ENCODE measurements at places on chromosomes 1 and 21.

DNA sequence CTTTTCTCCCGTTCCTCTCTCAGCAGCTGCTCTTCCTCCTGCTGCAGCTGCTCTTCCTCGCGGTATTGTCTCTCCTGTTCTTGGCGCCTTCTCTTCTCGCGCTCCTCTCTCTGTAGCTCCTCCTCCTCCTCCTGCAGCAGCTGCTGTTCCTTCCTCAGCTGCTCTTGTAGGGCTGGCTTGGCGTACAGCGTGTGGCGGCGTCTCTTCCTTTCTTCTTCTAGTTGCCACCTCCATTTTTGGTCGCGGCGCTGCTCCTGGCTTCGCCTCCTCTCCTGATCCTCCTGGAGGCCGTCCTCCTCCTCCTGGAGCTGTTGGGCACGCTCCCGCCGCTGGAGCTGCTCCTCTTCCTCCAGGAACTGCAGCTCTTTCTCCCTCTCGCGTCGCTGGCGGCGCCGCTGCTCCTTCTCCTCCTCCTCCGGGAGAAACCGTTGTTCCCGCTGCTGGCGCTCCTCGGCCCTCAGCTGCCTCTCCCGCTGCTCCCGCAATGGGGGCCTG, 4.8 kb downstream of the TCHH start:
- DNase-seq = peak; percentile 16

DNA sequence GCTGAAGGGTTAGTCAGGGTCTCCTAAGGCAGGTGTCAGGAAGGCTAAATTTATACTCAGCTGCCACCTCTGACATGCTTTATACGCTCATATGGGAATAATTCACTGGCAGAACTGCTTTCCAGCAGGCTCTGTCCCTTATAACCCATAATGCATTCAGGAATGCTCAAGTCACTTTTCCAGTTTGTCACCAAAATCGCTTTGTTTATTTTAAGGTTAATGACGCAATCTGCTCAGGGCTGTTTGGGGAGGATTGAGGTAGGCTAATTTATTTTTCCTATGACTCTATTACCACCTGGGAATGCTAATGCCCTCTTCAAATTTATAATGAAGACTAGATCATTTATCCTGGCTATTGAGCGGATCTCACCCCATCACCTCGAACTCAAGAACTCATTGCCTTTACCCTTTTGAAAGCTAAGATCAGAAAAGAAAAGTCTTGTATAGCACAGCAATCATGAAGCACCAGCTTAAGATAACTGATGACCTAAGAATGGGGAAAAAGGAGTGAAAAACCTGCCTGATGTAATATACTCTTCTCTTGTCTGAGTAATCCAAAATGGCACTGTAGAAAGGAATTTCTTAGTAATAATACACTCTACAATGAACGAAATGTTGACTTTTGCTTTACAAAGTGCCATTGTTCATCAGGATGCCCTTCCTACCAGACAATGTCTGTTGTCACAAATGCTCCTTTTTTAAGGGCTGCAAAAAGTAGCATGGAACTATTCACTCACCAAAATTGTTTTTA, 97.9 kb upstream of the EXO1 start:
- no peak for DNase-seq

GRCh38 chr21:45590246-45590725, 48.0 kb upstream of the SLC19A1 start:
- peak; percentile 99 for DNase-seq

DNA sequence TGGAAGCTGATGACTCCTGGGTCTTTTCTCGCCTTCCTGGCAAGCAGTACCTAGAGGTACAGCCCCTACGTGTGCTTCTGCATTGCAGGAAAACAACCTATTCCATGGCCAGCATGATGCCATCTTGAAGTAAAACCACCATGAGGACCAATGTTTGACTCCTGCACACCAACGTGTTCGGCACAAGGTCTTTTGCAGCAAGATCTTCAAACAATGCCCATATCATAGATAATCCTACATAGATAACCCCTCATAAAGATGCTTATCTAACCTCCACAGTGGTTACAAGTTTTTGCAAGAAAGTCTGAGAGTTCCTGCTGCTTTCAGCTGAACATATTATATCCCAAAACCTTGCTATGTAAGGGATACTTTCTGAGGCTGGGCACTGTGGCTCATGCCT, 141.1 kb upstream of the MAP1LC3C start:
- DNase-seq = no peak

DNA sequence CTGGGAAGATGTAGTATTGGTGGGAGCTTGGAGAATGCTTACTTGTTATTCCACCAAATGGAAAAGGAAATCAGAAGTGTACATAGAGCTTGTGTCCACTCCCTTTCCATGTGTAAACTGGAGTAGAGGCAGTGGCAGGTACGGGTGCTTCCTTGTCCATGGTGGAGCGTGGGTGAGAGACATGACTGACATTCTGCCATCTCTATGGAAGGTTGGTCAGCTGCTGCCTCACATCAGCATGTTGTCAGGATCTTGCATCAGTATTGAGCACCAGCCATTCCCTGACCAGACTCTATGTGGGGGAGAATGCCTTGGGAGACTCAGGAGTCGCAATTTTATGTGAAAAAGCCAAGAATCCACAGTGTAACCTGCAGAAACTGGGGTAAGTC, 19.8 kb downstream of the NLRP3 start:
- no peak for DNase-seq

DNA sequence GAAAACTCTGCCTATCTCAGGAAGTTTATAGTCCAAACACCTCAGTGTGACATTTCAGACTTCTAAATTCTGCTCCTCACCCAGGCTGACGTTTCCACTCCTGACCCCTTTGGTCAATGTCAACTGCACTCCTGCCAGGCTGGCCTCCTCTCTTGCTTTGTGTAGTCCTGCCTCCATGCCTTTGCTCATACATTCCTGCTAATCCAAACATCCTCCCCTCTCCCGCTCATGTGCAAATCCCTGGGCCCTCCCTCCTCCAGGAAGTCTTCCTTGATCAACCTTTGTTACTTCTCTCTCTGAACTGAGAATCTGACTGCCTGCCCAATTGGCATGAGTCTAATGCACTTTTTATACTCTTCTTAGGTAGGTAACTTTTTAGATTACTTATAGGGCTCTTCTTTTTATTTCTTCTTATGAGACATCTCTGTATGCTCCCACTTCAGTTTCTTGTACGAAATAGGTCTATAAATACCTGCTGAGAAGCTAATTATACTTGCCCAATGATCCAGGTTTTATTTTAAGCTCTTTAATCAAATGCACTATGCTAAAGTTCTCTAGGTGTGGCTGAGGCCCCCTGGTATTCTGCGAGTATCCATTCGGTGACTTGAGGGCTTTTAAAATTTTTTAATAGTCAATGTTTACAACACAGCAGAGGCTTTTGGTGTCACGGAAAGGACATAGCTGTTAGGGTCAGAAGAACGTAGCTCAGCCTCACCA, 128.1 kb downstream of the PLXNA2 start:
- peak; percentile 29 for DNase-seq

DNA sequence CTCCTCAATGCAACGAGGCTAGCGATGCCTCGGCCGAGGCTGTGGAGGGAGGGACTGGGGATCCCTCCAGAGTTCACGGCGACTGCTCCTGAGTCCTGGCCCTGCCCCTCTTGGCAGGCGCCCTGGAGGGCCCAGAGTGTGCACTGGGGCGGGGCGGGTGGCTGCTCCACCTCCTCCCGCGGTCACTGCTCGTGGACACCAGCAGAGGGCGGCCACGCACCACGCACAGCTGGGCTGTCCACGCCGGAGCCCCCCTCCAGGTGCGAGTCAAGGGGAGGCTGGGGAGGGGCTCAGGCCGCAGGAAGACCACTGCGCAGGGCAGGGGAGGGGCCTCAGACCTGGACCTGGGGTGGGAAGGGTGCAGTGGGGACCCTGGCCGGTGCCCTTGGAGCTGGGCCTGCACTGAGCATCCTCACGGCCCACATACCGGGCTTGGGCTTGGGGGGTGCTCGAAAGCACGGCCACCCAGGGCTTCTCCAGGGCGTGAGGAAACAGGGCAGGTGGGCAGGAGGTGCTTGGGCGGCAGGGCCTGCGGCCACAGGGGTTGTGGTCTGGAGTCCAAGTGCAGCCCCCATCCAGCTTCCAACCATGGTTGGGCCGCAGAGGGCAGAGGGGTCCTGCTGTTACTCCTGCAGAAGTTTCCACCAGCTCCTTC, 20.6 kb upstream of the TTC34 start:
- DNase-seq = peak; percentile 49

DNA sequence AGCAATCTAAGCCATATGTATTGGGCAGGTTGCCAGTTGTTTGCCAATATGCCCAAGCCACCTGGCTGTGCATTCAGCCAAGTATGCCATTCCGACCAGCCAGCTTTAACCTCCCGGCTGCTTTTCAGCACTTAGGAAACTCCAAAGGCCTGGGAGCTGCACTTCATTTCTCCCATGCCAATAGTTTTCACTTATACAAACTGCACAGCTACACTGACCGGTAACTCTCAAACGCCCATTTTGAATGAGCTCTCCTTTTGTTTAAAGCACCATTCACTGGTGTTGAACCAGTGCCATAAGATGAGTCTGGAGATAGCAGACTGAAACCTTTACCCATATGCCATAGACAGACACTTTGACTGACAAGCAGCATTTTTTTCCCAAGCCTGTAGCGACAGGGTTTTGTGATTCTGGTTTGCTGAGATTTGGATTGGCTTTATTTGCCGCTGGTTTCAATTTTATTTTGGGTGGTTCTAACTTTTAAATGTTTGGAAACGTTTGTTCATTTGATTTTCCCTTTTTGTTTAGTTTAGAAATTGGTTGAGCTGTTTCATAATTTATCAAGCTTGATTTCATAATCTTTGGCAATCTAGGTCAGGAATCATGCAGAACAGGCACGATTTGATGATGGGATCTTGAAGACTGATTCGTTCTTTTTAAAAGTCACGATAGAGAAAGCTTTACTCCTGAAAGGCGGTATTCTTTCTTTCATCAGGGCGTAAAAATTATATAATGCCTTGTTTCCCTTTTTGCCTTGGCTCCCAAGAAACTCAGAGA, 144.6 kb downstream of the NFIA start:
- DNase-seq = no peak

DNA sequence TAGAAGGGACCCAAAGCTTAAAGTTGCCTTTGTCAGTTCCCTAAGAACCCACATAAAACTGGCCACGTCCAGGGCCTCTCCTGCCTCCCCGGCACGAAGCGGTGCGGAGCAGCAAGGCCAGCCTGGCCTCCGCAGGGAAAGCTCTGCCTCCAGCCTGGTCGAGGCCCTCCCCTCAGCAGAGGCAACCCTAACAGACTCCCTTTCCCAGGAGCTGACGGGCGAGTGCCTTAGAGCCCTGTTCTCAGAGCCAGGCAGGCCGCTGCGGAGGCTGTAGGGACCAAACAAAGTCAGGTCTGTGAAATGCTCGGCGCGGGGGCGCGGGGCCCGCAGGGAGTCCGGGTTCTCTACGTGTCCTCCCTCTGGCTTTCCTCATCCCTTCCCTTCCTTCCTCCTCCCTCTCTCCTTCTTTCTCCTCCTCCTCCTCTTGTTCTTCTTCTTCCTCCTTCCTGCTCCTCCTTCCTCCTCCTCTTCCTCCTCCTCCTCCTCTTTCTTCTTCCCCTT, 40.7 kb downstream of the RIPK4 start:
- DNase-seq = peak; percentile 51

DNA sequence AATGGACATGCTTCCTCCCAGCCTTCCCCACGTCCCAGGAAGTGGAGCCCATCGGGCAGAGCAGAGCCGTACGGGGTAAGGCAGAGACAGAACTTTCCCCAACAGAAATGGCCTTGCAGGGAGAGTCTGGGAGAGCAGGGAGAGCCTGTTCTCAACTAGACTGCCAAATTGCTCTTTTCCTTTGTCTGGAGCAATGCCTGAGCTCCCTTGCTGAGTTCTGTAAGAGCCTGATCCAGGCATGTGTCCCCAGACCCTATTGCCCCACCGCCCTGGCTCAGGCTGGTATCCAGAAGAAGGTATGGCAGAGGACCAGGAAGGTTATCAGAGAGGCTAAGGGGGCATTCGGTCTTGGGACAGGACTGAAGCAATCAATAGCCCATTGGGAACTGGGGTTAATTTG, 79.9 kb downstream of the TMEM53 start:
- no peak for DNase-seq

GRCh38 chr1:81010126-81010525, 790.6 kb upstream of the ADGRL2 start:
- no peak for DNase-seq

GRCh38 chr1:234918181-234918841, 210.3 kb downstream of the TOMM20 start:
- peak; percentile 20 for DNase-seq
